ENCODE measurements at places on chromosomes 4 and X.

- no peak for DNase-seq
Observed at GRCh38 chrX:38206542-38206941, 14.1 kb downstream of the SRPX start.

DNA sequence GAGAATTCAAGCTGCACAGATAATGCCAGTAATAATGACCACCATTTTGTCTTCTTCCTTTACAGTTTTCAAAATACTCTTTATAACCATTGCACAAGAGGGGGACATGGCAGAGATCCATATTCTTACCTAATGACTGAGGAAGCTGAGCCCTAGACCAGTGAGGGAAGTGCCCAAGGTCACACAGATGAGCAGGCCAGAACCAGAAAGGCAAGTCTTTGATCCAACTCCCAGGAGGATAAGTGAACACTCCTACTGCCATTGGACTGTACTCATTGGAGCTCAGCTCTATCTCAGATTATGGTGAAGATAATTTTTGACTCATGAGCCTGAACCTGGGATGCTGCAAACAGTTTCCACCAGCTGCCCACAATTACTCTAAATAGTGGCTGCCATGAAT lies 28.6 kb downstream of the AMER1 start:
- no peak for DNase-seq

- DNase-seq = no peak
Observed at GRCh38 chr4:24808261-24808660, 12.9 kb downstream of the SOD3 start.

GRCh38 chr4:133130171-133130570 lies 18.9 kb upstream of the PCDH10 start:
- no peak for DNase-seq

- no peak for DNase-seq
Observed at GRCh38 chrX:78725287-78725686, 22.2 kb upstream of the LPAR4 start.

GRCh38 chrX:54045563-54046228 lies 1.4 kb upstream of the PHF8 start:
- DNase-seq = no peak

Measured in AG09309 (cell line).